Foreskin melanocyte (primary cell): ENCODE measurements at places on chromosomes 16 and 17.

DNA sequence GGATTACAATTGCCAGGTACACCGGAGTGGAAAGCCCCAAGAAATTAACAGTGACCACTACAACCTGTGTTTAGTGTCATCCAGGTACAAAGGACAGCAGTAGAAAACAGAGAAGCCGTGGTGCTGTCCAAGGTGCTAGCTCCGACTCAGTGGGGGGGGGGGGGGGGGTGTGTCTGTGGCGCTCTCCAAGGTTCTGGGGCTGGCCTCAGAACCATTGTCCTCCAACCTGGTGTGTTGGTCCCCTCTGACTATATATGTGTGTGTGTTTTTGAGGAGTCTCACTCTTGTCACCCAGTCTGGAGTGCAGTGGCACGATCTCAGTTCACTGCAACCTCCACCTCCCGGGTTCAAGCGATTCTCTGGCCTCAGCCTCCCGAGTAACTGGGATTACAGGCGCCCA is 5.8 kb upstream of the ZNF23 start:
- no peak for DNase-seq

DNA sequence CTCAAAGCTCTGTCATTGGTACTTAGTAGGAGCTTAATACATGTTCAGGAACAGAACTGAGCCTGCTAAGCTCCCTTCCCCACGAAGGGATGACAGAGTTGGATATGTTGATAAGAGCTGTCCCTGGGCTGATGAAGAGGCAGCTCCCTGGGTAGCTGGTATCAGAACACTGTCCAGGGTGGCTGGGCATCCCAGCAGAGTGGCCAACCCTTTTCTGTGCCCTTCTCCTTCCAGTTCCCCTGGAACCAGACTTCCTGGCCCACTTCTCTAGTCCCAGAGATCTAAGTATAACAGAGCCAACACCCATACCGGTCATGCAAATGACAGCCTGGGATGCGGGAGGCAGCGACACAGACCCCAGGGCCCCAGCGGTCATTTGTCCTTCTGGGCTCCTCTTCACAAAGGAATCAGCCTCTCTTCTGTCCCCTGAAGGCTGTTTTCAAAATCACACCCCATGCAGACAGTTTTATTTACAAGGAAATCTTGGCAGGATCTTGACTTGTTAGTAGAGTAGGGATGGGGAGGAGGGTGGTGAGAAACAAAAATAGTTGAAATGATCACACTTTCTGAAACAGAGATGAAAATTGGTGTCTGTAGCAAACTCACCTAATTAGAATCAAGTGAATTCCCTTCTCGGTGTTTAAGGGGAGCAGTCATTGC is 1.4 kb upstream of the RHBDL3 start:
- no peak for DNase-seq

GRCh38 chr17:64529221-64529620 is 22.4 kb downstream of the CEP95 start:
- no peak for DNase-seq

DNA sequence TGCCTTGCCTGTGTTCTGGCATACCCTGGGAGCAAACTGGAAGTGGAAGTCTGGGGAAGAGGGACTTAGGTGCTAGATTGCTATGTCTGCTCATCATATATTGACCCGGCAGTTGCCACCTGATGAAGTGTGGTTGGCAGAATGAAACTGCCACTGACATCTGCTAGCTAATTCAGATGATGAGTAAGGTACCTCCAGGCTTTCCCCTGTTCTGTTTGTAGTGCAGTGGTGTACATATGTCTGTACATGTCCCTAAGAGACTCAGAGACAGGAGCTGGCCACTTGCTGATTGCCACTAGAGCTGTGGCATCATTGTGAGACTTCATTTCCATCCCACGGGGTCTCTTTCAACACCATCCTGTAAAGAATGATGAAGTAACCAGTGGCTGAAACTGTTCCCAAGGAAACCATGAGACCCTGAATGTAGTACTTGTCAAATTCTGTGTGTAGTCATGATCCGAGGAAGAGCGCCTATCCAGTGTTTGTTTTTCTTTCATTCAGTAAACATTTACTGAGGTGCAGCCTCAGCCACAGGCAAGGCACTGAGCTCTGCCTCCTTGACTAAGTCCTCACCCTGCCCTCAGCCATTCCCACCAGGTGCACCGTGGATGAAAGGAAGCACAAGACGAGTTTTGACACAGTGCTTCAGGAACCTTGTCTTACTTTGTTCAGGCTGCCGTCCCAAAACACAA is 13.2 kb downstream of the CLUAP1 start:
- no peak for DNase-seq

DNA sequence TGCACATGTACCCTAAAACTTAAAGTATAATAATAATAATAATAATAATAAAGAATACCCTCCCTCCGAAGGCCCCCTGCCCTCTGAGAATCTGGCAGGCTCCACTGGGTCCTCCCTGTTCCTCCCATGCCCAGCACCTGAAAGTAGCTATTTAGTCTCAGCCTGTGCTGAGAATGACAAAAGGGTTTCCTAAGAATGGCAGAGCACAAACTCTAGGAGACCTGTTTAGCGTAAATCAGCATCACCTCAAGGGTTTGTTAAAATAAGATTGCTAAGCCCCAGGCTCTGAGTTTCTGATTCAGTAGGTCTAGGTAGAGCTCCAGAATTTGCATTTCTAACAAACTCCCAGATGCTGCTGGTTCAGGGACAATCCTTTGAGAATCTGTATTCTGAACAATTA is 606.8 kb upstream of the CDH11 start:
- DNase-seq: no peak

- DNase-seq: no peak
Measured at GRCh38 chr16:48284772-48285409, 37.6 kb upstream of the ABCC11 start.

DNA sequence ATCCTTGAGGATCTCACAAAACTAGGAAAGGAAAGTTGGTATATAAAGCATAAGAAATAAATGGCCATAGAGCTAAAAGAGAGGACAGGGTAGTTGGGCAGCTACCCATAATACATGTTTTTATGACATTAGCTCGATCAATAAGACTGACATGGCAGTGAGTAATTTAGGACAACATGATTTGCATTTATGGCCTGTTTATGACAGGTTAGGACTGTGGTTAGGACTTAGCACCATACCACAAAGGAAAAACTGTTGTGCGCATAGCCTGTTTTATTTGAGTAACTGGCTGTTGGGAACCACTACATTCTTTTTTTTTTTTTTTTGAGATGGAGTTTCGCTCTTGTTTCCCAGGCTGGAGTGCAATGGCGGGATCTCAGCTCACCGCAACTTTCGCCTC is 18.0 kb upstream of the TRIM37 start:
- no peak for DNase-seq

- DNase-seq: no peak
Measured at GRCh38 chr17:61127960-61128359, 271.7 kb upstream of the TBX2 start.

- DNase-seq: no peak
Measured at GRCh38 chr17:1234455-1234854, 35.8 kb upstream of the BHLHA9 start.

GRCh38 chr17:7403727-7403976 is 245 bp downstream of the TMEM256 start:
- DNase-seq: no peak

GRCh38 chr17:19706791-19707727 is 9.3 kb downstream of the SLC47A2 start:
- no peak for DNase-seq

DNA sequence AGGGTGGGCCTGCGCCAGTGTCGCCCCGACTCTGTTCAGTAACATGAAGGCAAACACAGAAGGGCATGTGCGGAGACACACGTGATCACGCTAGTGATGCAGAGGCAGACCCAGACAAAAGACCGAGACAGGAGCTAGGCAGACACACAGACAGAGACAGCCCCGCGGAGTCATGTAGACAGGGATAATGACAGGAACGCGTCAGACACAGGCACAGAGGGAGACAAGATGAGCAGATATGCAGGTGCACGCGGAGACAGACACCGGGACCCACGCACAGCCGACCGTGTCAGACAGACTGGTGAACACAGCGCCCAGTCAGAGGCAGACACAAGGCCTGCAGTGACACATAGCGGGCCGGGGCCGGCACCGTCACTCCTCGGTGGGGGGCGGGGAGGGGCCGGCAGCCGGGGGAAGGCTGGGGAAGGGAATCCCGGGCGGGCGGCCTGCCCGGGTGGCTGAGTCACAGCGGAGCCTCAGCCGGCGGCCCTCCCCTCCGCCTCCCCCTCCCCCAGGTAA is 7.4 kb downstream of the KDM6B start:
- no peak for DNase-seq

- DNase-seq: no peak
Measured at GRCh38 chr16:84461413-84462295, 42.8 kb downstream of the MEAK7 start.

DNA sequence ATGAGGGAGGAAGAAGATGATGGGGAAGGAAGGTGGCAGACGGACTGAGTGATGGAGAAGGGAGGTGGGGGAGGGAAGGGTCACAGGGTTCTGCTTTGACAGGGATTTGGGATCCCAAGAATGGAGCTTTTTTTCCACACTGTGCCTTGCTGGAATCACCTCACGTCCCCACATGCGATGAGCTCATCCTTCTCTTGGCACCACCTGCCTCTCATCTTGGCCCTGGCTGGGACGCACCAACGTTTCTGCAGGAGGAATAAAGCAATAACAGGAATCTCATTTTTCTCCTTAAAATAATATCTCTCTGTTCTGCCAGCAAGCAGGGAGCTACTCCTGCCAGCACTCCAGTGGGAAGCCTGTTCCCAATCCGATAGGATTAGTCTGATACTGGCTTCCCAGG is 47.8 kb downstream of the MEOX1 start:
- no peak for DNase-seq

DNA sequence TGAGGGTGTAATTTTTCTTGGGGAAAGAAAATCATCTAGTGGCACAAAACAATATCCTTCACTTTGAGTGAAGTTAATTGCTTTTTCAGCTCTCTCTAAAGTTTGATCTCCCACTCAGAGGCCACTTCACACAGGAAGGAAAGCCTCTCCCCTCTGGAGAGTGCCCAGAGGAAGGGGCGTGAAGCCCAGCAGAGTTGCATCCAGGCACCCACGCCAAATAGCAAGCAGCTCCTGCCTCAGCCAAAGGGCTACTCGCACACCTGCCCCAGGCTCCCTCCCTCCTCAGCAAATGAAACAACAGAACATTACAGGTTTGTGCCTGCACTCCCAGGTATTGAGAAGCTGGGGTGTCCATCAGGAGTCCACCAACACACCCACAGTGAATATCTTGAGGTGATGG is 183.0 kb upstream of the RPL38 start:
- no peak for DNase-seq
